OCI-LY7 (cell line): ENCODE measurements at places on chromosomes 1 and 21. TPM values are rescaled to one million over a fixed set of nuclear protein-coding genes. Genes with fewer than 3 reads are reported as not detected.

GRCh38 chr1:66535061-66535460, 1.1 kb downstream of the SGIP1 start:
- no peak for DNase-seq

- DNase-seq = no peak
Observed at GRCh38 chr1:18764362-18764761, 95.1 kb downstream of the TAS1R2 start.

- peak; percentile 70 for DNase-seq
Observed at GRCh38 chr1:209565759-209566678, 17.5 kb upstream of the CAMK1G start.

The OPRD1 gene
- not detected in 2 replicates for total RNA-seq

The SMIM11 gene
- total RNA-seq = 6.1 and 7.7 TPM in 2 replicates
